ENCODE measurements at places on chromosomes 5 and 9. TPM values are rescaled to one million over a fixed set of nuclear protein-coding genes. Genes with fewer than 3 reads are reported as not detected.

- H3K4me1 ChIP-seq, result no peaks in the 10 kb centered on the region
- peak; percentile 59 for DNase-seq
- no peak overlapping the region for H3K4me3 ChIP-seq
- H3K27ac ChIP-seq, result no peak overlapping the region
- no peaks in the 10 kb centered on the region for H3K36me3 ChIP-seq
- H3K27me3 ChIP-seq, result no peaks in the 10 kb centered on the region
Observed at GRCh38 chr9:124551472-124552272, 44.5 kb upstream of the NR5A1 start.

GRCh38 chr9:93126825-93127368, 7.2 kb downstream of the NINJ1 start:
- H3K27ac ChIP-seq, result no peak overlapping the region
- no peak for DNase-seq
- H3K27me3 ChIP-seq, result no peaks in the 10 kb centered on the region
- H3K4me1 ChIP-seq, result peaks cover 7% of the 10 kb centered on the region

- peak overlapping the region; percentile 31 for H3K4me3 ChIP-seq
- H3K27ac ChIP-seq, result peak overlapping the region; percentile 78
- DNase-seq, result no peak
- H3K36me3 ChIP-seq, result peaks cover 25% of the 10 kb centered on the region
- peaks cover 20% of the 10 kb centered on the region for H3K4me1 ChIP-seq
- H3K27me3 ChIP-seq, result no peaks in the 10 kb centered on the region
Observed at GRCh38 chr9:88399966-88400365, 11.7 kb downstream of the SPIN1 start.

DNA sequence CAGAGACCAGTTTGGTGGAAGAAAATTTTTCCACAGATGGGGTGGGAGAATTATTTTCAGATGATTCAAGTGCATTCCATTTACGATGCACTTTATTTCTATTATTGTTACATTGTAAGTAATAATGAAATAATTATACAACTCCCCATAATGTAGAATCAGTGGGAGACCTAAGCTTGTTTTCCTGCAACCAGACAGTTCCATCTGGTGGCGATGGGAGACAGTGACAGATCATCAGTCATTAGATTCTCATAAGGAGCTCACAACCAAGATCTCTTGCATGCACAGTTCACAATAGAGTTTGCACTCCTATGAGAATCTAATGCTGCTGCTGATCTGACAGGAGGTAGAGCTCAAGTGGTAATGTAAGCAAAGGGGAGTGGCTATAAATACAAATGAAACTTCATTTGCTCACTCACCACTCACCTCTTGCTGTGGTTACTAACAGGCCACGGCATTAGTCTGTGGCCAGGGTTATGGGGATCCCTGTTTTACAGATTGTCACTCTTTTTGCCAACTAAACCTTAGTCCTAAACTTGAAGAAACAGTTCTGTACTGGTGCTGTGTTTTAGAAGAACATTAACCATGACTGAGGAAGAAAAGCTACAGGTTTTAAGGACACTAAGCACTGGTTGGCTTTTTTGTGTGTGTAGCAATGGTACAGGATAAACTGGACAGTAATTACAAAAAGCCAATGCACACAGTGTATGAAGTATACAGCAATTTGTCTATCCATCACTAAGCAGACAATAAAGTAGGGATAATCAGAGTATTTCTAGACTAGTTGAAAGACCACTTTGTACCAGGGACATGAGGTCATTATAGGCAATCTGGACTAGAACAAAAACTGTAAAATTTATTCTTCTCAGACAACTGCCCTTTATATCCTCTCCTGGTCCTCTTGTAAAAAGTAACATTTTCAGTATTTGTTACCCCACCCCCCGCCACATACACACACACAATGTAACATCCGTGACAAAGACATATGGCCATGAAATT, 9.9 kb downstream of the TMEM232 start:
- H3K4me1 ChIP-seq, result peaks cover 5% of the 10 kb centered on the region
- peaks cover 3% of the 10 kb centered on the region for H3K36me3 ChIP-seq
- H3K27ac ChIP-seq, result no peak overlapping the region
- no peaks in the 10 kb centered on the region for H3K27me3 ChIP-seq

- H3K4me1 ChIP-seq, result peaks cover 8% of the 10 kb centered on the region
- no peaks in the 10 kb centered on the region for H3K36me3 ChIP-seq
- H3K4me3 ChIP-seq, result no peak overlapping the region
- no peak overlapping the region for H3K27ac ChIP-seq
- DNase-seq, result no peak
- H3K27me3 ChIP-seq, result no peaks in the 10 kb centered on the region
Observed at GRCh38 chr9:79988126-79988525, 416.4 kb downstream of the TLE4 start.

GRCh38 chr9:89667726-89668125, 62.9 kb downstream of the GADD45G start:
- no peaks in the 10 kb centered on the region for H3K36me3 ChIP-seq
- no peak for DNase-seq
- no peaks in the 10 kb centered on the region for H3K27me3 ChIP-seq
- H3K4me1 ChIP-seq, result no peaks in the 10 kb centered on the region
- no peak overlapping the region for H3K27ac ChIP-seq
- H3K4me3 ChIP-seq, result no peak overlapping the region

DNA sequence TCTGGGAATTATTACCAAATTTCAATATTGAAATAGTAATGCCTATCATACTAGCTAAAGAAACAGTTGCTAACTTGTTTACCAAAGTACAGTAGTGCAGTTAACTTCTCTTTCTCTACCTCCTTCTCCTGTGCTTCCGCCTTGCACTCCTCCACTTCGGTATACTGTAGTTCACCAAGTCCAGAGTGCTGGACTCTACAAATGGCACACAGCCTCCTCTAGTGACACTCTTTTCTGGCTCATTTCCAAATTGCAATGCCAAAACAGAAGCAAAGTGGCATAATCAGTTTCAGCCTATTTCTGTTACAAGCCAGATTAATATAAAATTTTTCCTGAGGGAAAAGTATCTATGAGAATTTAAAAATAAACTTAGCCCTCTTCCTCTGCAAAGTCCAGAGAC, 86.0 kb upstream of the RASGRF2 start:
- no peak for DNase-seq
- H3K4me3 ChIP-seq, result no peak overlapping the region

GRCh38 chr5:91074615-91075014, 308.5 kb downstream of the ARRDC3 start:
- peaks cover 38% of the 10 kb centered on the region for H3K4me1 ChIP-seq
- H3K27ac ChIP-seq, result peak overlapping the region; percentile 28
- peak; percentile 41 for DNase-seq

GRCh38 chr5:87405472-87406155, 7.1 kb downstream of the CCNH start:
- no peaks in the 10 kb centered on the region for H3K27me3 ChIP-seq
- H3K27ac ChIP-seq, result no peak overlapping the region
- peaks cover 27% of the 10 kb centered on the region for H3K4me1 ChIP-seq
- DNase-seq, result no peak
- peaks cover 80% of the 10 kb centered on the region for H3K36me3 ChIP-seq
- H3K4me3 ChIP-seq, result no peak overlapping the region

DNA sequence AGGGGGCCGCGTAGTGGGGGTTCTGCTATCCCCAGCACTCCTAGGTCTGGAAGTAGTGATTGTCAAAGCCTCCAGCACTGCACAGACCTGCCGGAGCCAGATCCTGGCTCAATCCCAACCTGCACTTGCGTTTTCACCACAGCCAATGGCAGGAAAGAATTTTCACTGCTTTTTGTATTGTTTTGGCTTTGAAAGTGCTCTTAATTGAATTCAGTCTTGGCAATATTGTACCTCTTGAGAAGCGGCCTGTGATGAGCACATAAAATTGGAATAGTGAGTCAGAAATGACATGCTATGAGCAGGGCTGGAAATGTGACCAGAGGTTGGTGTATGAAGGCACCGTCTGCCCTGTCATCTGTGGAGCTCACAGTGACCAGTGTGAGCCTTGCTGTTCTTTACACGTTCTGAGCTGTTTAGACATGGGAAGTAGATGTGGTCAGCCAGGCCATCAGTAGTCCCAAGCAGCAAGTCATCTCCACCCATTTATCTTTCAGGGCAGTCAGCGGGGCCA, 41.5 kb downstream of the SECISBP2 start:
- H3K27me3 ChIP-seq, result no peaks in the 10 kb centered on the region
- no peaks in the 10 kb centered on the region for H3K4me1 ChIP-seq
- H3K27ac ChIP-seq, result no peak overlapping the region

GRCh38 chr5:14628346-14628745, 36.2 kb upstream of the OTULIN start:
- peaks cover 44% of the 10 kb centered on the region for H3K27me3 ChIP-seq
- no peak overlapping the region for H3K27ac ChIP-seq
- H3K4me1 ChIP-seq, result no peaks in the 10 kb centered on the region
- DNase-seq, result peak; percentile 72
- no peak overlapping the region for H3K4me3 ChIP-seq
- no peaks in the 10 kb centered on the region for H3K36me3 ChIP-seq

- no peaks in the 10 kb centered on the region for H3K36me3 ChIP-seq
- no peak for DNase-seq
- peaks cover 6% of the 10 kb centered on the region for H3K4me1 ChIP-seq
- no peaks in the 10 kb centered on the region for H3K27me3 ChIP-seq
Observed at GRCh38 chr9:2403701-2404100, 217.9 kb upstream of the VLDLR start.

DNA sequence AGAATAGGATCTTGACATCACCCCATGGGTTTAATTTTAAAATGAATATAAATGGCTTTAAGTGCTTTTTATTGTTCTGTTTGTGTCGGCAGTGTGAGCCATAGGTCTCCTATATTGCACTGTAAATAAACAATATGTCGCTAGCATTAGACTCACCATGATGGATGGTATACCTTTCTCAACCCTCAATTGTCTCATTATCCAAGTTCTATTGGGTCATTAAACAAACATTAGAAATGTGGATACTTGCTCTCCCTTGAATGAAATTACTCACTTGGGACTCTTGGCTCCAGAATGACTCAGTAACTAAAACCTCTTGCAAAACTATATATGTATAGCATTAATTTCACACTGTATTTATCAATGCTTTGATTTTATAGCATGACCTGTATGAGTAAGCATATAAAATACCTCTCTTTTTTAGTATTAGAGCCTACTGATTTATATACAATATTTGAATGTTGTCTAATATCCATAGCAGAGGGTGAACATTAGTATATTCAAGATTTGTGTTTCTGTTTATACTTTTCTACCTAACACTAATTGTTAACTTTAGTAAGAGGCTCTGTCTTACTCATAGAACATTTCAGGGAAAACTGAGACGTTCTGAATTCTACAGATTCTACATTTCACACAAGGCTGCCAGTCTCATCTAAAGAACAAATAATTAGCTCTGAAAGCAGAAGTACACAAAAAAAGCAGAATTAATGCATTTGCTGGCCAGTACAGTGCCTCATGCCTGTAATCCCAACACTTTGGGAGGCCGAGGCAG, 303.8 kb upstream of the PRR16 start:
- H3K27me3 ChIP-seq, result no peaks in the 10 kb centered on the region
- H3K4me1 ChIP-seq, result peaks cover 11% of the 10 kb centered on the region
- peak; percentile 94 for DNase-seq
- H3K36me3 ChIP-seq, result no peaks in the 10 kb centered on the region

DNA sequence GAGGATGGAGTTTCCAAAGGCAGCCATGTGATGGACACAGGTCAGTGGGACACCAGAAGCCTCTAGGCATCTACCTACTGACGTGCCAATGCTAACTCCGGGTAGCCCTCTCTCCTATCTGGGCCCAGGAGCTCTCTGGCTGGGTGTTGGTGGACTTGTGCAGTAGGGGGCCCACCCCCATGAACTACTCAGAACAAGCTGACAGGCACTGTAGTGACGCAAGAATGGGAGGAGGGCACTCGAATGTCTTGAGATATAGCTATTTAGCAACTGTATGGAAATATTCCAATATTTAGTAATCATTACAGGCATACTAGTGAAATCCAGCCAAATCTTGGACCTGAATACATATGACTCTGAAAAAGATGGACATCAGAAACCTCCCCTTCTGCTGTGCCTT, 5.7 kb upstream of the DOCK2 start:
- H3K4me3 ChIP-seq, result no peak overlapping the region
- no peaks in the 10 kb centered on the region for H3K36me3 ChIP-seq
- peaks cover 50% of the 10 kb centered on the region for H3K4me1 ChIP-seq
- H3K27me3 ChIP-seq, result no peaks in the 10 kb centered on the region
- peak; percentile 87 for DNase-seq

DNA sequence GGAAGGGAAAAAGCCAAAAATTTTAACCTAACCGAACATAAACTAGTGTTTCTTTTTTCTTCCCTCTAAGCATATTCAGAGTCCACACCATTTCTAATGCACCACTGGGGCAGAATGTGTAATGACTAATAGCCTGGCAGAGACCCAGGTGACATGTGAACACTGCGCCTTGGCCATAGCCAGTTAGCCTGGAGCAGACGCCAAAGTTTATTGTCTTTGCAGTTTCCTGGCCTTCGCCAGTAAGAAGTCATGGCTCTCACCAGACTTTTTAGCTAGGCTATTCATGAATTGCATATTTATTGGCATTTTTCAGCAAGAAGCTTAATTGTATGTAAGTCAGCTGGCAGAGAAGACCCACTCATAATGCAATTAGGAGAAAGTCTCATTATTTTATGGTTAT, 182.8 kb upstream of the SLC27A6 start:
- peak; percentile 99 for DNase-seq
- H3K4me1 ChIP-seq, result peaks cover 17% of the 10 kb centered on the region
- H3K27me3 ChIP-seq, result no peaks in the 10 kb centered on the region
- peak overlapping the region; percentile 59 for H3K27ac ChIP-seq

- no peak overlapping the region for H3K4me3 ChIP-seq
- no peak overlapping the region for H3K27ac ChIP-seq
- no peak for DNase-seq
- no peaks in the 10 kb centered on the region for H3K27me3 ChIP-seq
Observed at GRCh38 chr5:85927632-85928031, 690.1 kb upstream of the COX7C start.

DNA sequence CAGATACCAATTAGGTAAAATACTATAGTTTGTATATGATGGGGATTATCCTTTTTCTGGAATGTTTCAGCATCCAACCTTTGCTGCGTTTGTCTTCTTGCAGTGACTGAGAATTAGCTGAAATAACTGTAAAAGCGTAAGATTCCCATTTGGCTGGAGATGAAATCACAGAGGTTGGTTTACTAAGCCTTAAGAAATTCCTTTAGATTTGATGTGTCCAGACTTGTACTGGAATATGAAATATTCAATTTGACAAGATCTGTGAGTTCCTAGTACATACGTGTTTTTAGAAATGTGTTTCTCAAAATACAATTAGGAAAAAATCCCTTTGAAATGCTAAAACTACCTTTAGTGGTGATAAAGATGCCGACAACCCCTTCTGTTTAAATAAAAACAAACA, 286.0 kb upstream of the DMRT1 start:
- peaks cover 12% of the 10 kb centered on the region for H3K36me3 ChIP-seq
- no peak for DNase-seq
- peak overlapping the region; percentile 98 for H3K27ac ChIP-seq

Gene ZNF366
- total RNA-seq, result not detected

Gene KCNV2
- total RNA-seq, result not detected

Gene CARTPT
- not detected for total RNA-seq

Gene GRXCR2
- total RNA-seq, result not detected
